ENCODE measurements at places on chromosomes 5 and 9.

- no peak for DNase-seq
- H3K27ac ChIP-seq = no peak overlapping the region
- peaks cover 64% of the 10 kb centered on the region for H3K36me3 ChIP-seq
- H3K4me1 ChIP-seq = no peaks in the 10 kb centered on the region
- no peaks in the 10 kb centered on the region for H3K27me3 ChIP-seq
Observed at GRCh38 chr5:57221049-57221568, 47.2 kb downstream of the GPBP1 start.

- no peaks in the 10 kb centered on the region for H3K27me3 ChIP-seq
- DNase-seq = no peak
- no peak overlapping the region for H3K27ac ChIP-seq
- no peaks in the 10 kb centered on the region for H3K4me1 ChIP-seq
- H3K36me3 ChIP-seq = no peaks in the 10 kb centered on the region
- no peak overlapping the region for H3K4me3 ChIP-seq
Observed at GRCh38 chr5:8058616-8059190, 189.8 kb downstream of the MTRR start.

DNA sequence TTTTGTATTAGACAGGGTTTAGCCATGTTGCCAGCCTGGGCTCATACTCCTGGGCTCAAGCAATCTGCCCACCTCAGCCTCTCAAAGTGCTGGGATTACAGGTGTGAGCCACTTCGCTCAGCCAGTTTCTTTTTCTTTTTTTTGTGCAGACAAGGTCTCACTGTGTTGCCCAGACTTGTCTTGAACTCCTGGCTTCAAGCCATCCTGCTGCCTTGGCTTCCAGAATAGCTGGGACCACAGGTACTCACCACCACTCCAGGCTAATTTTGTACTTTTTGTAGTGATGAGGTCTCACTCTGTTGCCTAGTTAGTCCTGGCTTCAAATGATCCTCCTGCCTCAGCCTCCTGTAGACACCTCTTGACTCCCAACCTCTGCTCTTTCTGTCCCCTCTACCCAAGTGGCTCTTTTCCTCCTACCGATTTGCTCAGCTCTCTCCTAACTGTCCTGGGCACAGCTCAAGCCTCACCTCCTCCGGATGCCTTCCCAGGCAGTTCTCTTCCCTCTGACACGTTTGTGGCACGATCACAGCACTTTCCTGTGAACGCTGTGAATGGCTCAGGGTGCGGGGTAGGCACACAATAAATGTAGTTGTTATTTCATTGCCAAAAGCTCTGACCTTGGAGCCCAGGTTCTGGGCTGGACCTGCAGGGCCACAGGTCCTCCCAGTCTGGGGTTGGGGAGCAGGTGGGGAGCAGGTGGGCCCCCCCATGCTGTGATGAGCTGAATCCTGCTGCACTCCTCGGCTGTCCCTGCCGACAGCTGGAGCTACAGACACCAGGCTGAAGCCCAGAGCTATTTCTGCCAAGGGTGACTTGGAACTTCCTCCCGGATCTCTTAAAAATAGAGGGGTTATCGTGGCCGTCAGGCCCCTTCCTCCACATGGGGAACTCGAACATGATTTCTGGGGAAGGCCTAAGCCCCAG lies 23.9 kb downstream of the GFI1B start:
- H3K36me3 ChIP-seq = no peaks in the 10 kb centered on the region
- DNase-seq = peak; percentile 44
- H3K4me1 ChIP-seq = peaks cover 18% of the 10 kb centered on the region
- H3K27me3 ChIP-seq = peaks cover 10% of the 10 kb centered on the region
- no peak overlapping the region for H3K4me3 ChIP-seq
- no peak overlapping the region for H3K27ac ChIP-seq

- H3K27me3 ChIP-seq = no peaks in the 10 kb centered on the region
- no peak overlapping the region for H3K27ac ChIP-seq
- H3K4me1 ChIP-seq = no peaks in the 10 kb centered on the region
- no peaks in the 10 kb centered on the region for H3K36me3 ChIP-seq
- H3K4me3 ChIP-seq = no peak overlapping the region
Observed at GRCh38 chr5:163772241-163772640, 266.8 kb downstream of the MAT2B start.

DNA sequence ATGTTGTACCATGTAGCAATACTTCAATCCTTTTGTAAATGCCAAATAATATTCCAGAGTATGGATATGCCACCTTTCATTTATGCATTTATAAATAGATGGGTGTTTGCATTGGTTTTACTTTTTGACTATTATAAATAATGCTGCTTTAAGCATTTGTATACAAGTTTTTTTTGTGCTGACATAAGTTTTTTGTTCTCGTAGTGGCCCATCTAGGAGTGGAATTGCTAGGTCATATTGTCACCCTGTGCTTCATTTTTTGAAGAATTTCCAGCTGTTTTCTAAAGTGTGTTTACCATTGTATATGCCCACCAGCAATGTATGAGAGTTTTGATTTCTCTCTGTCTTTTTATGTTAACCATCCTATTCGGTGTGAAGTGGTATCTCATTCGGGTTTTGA lies 6.9 kb downstream of the ADGRV1 start:
- no peak for DNase-seq
- no peaks in the 10 kb centered on the region for H3K4me1 ChIP-seq
- no peak overlapping the region for H3K27ac ChIP-seq
- H3K36me3 ChIP-seq = no peaks in the 10 kb centered on the region

- no peak overlapping the region for H3K27ac ChIP-seq
- no peaks in the 10 kb centered on the region for H3K36me3 ChIP-seq
- no peaks in the 10 kb centered on the region for H3K4me1 ChIP-seq
- no peaks in the 10 kb centered on the region for H3K27me3 ChIP-seq
Observed at GRCh38 chr9:13295556-13295955, 16.1 kb upstream of the MPDZ start.

GRCh38 chr5:64295101-64295500 lies 129.5 kb downstream of the RNF180 start:
- no peaks in the 10 kb centered on the region for H3K4me1 ChIP-seq
- H3K27me3 ChIP-seq = no peaks in the 10 kb centered on the region
- DNase-seq = no peak
- H3K27ac ChIP-seq = no peak overlapping the region
- no peak overlapping the region for H3K4me3 ChIP-seq
- H3K36me3 ChIP-seq = no peaks in the 10 kb centered on the region

- no peak for DNase-seq
- H3K27me3 ChIP-seq = no peaks in the 10 kb centered on the region
- no peak overlapping the region for H3K4me3 ChIP-seq
- H3K4me1 ChIP-seq = no peaks in the 10 kb centered on the region
- H3K36me3 ChIP-seq = peaks cover 64% of the 10 kb centered on the region
Observed at GRCh38 chr9:114014044-114014443, 64.1 kb downstream of the AMBP start.

- no peak overlapping the region for H3K4me3 ChIP-seq
- no peak for DNase-seq
- H3K36me3 ChIP-seq = peaks cover 73% of the 10 kb centered on the region
- H3K27ac ChIP-seq = no peak overlapping the region
Observed at GRCh38 chr5:31421806-31422586, 109.9 kb downstream of the DROSHA start.

GRCh38 chr9:81410201-81410600 lies 279.1 kb downstream of the TLE1 start:
- peaks cover 3% of the 10 kb centered on the region for H3K4me1 ChIP-seq
- no peaks in the 10 kb centered on the region for H3K36me3 ChIP-seq
- no peak overlapping the region for H3K4me3 ChIP-seq
- no peak for DNase-seq

- no peaks in the 10 kb centered on the region for H3K36me3 ChIP-seq
- H3K4me1 ChIP-seq = no peaks in the 10 kb centered on the region
- H3K4me3 ChIP-seq = no peak overlapping the region
- no peaks in the 10 kb centered on the region for H3K27me3 ChIP-seq
- H3K27ac ChIP-seq = no peak overlapping the region
Observed at GRCh38 chr9:12784461-12785259, 9.8 kb downstream of the LURAP1L start.

DNA sequence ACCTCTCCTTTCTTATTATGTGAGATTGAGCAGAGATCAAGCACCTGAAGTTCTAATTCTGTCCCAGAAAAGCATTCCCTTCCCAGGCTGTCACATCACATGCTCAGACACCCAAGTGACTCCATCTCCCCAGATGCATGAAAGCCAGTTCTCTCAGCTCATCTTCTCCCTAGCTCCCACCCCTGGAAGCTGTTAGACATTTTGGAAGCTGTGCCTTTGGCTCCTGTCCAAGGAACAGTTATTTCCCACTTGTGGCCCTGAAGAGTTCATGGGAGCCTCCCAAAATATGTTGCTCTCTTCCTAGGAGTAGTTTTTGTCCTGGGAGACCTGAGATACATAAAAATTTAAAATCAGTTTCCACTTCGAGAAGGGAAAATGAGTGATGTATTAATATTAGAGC lies 161.4 kb upstream of the GAS1 start:
- H3K36me3 ChIP-seq = no peaks in the 10 kb centered on the region
- no peaks in the 10 kb centered on the region for H3K4me1 ChIP-seq
- DNase-seq = no peak
- no peaks in the 10 kb centered on the region for H3K27me3 ChIP-seq
- H3K4me3 ChIP-seq = no peak overlapping the region

DNA sequence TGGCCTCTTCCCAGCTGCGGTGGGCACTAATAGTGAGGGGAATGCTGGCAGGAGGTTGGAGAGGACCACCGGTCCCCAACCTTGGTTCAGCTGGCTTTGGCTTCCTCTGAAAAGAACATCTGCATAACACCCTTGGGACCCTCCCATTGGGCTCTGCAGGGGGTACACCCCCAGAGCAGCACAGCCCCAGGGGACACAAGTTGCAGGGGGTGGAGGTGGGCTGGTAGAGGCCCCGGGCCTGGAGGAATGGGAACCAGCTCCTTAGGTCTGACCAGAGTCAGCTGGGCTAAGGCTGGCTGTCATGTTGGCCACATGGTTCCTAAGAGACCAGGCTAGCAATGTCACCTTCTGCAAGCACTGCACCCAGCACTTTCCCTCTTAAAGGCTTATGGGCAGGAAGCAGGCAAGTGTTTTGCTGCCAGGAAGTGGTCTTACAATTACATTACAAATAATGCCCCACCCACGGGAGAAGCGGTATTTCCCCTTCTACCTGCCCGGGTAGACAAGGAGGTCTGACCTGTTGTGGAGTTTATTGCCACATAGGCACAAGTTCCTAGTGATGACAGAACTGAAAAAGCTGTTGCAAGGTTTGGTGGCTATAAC lies 18.1 kb downstream of the GCNT4 start:
- H3K27ac ChIP-seq = no peak overlapping the region
- no peak for DNase-seq
- no peak overlapping the region for H3K4me3 ChIP-seq
- H3K27me3 ChIP-seq = no peaks in the 10 kb centered on the region
- no peaks in the 10 kb centered on the region for H3K4me1 ChIP-seq

- H3K36me3 ChIP-seq = no peaks in the 10 kb centered on the region
- H3K4me1 ChIP-seq = peaks cover 9% of the 10 kb centered on the region
- no peaks in the 10 kb centered on the region for H3K27me3 ChIP-seq
- no peak for DNase-seq
- H3K27ac ChIP-seq = no peak within 1 kb of the TSS
- H3K4me3 ChIP-seq = peak within 1 kb of the TSS; percentile 30
Observed at GRCh38 chr5:96876292-96876850, at the start of gene ERAP2. ERAP2 (plus strand) TSS chr5:96876500; CDS start chr5:96879686, 3,186 bp downstream.

GRCh38 chr9:36045610-36046009 lies 8.9 kb downstream of the RECK start:
- H3K4me1 ChIP-seq = no peaks in the 10 kb centered on the region
- no peak overlapping the region for H3K27ac ChIP-seq
- H3K27me3 ChIP-seq = no peaks in the 10 kb centered on the region
- H3K4me3 ChIP-seq = no peak overlapping the region
- H3K36me3 ChIP-seq = no peaks in the 10 kb centered on the region

- no peak overlapping the region for H3K4me3 ChIP-seq
- H3K27ac ChIP-seq = no peak overlapping the region
- DNase-seq = no peak
- H3K4me1 ChIP-seq = peaks cover 14% of the 10 kb centered on the region
- no peaks in the 10 kb centered on the region for H3K27me3 ChIP-seq
- H3K36me3 ChIP-seq = peaks cover 53% of the 10 kb centered on the region
Observed at GRCh38 chr5:65796269-65796668, 74.3 kb downstream of the NLN start.

DNA sequence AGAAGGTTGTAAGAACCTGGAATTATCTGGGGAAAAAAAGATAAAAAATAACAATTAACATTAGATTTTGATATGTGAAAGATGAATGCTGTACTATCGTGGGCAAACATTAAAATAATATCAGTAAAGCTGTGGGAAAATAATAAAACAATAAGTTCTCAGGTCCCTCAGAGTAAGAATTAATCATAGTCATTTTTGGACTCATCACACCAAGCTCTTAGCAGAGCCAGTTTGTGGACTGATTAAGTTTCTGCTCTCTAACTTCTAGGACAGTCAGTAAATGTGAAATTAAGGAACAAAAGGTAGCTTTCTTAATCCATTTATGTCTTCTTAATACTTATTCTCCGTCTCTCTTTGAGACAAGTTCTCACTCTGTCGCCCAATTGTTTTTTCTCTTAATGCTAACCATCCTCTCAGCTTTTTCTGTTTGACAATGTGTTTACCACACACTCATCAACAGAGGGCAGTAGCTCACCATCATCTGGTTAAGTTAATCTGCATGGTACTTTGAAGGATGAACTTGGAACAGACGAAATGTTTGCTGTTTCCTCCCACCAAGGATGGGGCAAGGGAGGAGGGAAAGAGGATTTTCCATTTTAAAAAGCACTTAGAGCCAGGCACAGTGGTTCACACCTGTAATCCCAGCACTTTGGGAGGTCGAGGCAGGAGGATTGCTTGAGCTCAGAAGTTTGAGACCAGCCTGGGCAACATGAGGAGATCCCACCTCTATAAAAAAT lies 5.3 kb upstream of the ACO1 start:
- H3K27me3 ChIP-seq = peaks cover 43% of the 10 kb centered on the region
- no peaks in the 10 kb centered on the region for H3K4me1 ChIP-seq
- DNase-seq = peak; percentile 71
- H3K27ac ChIP-seq = no peak overlapping the region
- H3K36me3 ChIP-seq = no peaks in the 10 kb centered on the region

GRCh38 chr9:37410969-37411785 lies 11.3 kb upstream of the GRHPR start:
- no peaks in the 10 kb centered on the region for H3K36me3 ChIP-seq
- no peaks in the 10 kb centered on the region for H3K4me1 ChIP-seq
- peak; percentile 81 for DNase-seq
- H3K4me3 ChIP-seq = no peak overlapping the region
- no peaks in the 10 kb centered on the region for H3K27me3 ChIP-seq
- H3K27ac ChIP-seq = no peak overlapping the region

DNA sequence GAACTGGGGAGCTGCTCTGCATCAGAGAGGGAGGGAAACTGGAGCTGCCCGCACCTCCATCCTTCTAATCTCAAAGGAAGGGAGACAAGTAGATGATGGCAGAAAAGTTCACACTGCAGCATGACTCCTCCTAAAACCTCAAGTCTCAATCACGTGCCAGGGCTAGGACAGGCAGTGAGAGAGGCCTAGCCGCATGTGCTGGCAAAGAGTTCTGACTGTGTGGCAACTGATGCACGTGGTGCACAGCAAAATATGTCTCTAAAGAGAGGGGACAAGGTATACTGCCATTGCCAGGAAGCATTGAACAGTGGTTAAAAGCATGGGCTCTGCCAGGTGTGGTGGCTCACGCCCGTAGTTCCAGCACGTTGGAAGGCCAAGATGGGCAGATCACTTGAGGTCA lies 38.1 kb downstream of the FBXO10 start:
- no peak overlapping the region for H3K27ac ChIP-seq
- H3K27me3 ChIP-seq = no peaks in the 10 kb centered on the region
- H3K4me1 ChIP-seq = no peaks in the 10 kb centered on the region
- no peak overlapping the region for H3K4me3 ChIP-seq
- DNase-seq = no peak

GRCh38 chr5:169801324-169801777 lies 164.3 kb downstream of the DOCK2 start:
- H3K4me3 ChIP-seq = no peak overlapping the region
- H3K27me3 ChIP-seq = no peaks in the 10 kb centered on the region
- no peak overlapping the region for H3K27ac ChIP-seq
- H3K4me1 ChIP-seq = peaks cover 18% of the 10 kb centered on the region
- DNase-seq = no peak
